ENCODE measurements at places on chromosomes 2 and 18. TPM values are rescaled to one million over a fixed set of nuclear protein-coding genes. Genes with fewer than 3 reads are reported as not detected.

Gene TMEM163
- polyA plus RNA-seq = not detected

Gene NEU4
- polyA plus RNA-seq = not detected

Gene SLC23A3
- polyA plus RNA-seq = not detected

Gene KLHL41
- polyA plus RNA-seq = 1.5 TPM

Gene UGT1A5
- not detected for polyA plus RNA-seq

Gene BCL2
- 0.23 TPM for polyA plus RNA-seq

Gene PAX8
- 0.78 TPM for polyA plus RNA-seq

GRCh38 chr2:209570194-209570593 is 146.3 kb downstream of the MAP2 start:
- H3K4me3 ChIP-seq = no peak overlapping the region
- H3K36me3 ChIP-seq = no peaks in the 10 kb centered on the region
- DNase-seq = no peak
- H3K27ac ChIP-seq = no peak overlapping the region

GRCh38 chr2:240397542-240397916 is 37.9 kb upstream of the GPC1 start:
- no peaks in the 10 kb centered on the region for H3K4me1 ChIP-seq
- H3K27me3 ChIP-seq = no peaks in the 10 kb centered on the region
- no peaks in the 10 kb centered on the region for H3K36me3 ChIP-seq
- no peak overlapping the region for H3K27ac ChIP-seq

DNA sequence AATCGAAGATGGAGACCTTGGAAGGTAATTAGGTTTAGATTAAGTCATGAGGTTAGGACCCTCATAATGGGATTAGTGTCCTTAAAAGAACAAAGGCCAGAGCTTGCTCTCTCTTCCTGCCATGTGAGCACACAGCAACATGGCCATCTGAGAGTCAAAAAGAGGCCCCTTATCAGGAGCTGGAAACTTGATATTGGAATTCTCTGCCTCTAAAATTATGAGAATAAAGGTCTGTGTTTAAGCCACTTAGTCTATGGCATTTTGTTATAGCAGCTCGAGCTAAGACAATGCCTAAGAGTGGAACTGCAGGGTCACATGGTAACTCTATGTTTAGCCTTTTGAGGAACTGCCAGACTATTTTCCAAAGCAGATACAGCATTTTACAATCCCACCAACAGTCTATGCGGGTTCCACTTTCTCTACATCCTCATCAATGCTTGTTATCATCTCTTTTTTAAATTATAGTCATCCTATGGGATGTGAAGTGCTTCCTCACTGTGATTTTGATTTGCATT is 42.4 kb downstream of the THADA start:
- no peak overlapping the region for H3K27ac ChIP-seq
- no peaks in the 10 kb centered on the region for H3K4me1 ChIP-seq
- no peaks in the 10 kb centered on the region for H3K27me3 ChIP-seq
- H3K36me3 ChIP-seq = peaks cover 65% of the 10 kb centered on the region
- DNase-seq = no peak
- H3K4me3 ChIP-seq = no peak overlapping the region

DNA sequence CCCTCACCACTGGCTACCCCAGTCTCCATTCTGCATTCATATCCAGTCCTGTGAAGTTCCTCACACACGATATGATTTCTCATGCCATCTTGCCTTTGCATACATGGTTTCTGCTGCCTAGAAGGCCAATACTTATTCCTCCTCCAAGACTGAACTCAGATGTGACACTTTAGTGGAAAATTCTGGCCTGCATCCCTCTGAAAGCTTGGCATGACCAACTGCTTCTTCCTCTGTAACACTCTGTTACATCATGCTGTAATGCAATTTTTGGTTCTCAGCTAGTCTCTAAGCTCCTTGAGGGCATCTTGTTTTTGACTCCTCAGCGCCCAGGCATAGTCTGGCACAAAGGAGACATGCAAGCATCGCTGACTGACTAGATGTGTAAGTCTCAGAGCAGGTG is 12.6 kb downstream of the FAM161A start:
- H3K27me3 ChIP-seq = no peaks in the 10 kb centered on the region
- no peak overlapping the region for H3K27ac ChIP-seq
- H3K4me3 ChIP-seq = no peak overlapping the region
- no peaks in the 10 kb centered on the region for H3K4me1 ChIP-seq
- no peak for DNase-seq

- H3K36me3 ChIP-seq = no peaks in the 10 kb centered on the region
- H3K27ac ChIP-seq = no peak overlapping the region
These were observed 523.3 kb upstream of the SYT4 start for GRCh38 chr18:43800584-43800983.

- no peak overlapping the region for H3K27ac ChIP-seq
- no peak for DNase-seq
- H3K27me3 ChIP-seq = peaks cover 9% of the 10 kb centered on the region
- peaks cover 4% of the 10 kb centered on the region for H3K4me1 ChIP-seq
These were observed 8.5 kb downstream of the ZNF516 start for GRCh38 chr18:76486574-76486973.

DNA sequence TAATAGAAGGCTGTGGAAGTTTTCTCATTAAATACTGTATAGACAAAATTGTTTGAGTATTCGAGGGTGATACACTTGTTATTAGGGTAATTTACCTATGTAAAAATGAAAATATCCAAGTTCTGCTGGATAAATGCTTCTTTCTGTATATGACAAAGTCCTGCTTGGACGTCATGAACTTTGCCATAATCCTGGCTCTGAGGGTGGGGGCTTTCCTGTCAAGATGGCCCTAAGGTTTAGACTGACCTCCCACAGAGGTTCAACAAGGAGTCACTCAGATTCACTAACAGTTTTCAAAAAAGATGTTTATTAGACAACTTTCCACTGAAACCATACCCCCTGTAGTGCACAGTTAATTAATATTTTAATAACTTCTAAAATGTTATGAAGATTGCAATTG is 52.5 kb upstream of the NABP1 start:
- H3K4me3 ChIP-seq = no peak overlapping the region
- peaks cover 13% of the 10 kb centered on the region for H3K4me1 ChIP-seq
- no peaks in the 10 kb centered on the region for H3K36me3 ChIP-seq
- H3K27ac ChIP-seq = no peak overlapping the region
- no peaks in the 10 kb centered on the region for H3K27me3 ChIP-seq

DNA sequence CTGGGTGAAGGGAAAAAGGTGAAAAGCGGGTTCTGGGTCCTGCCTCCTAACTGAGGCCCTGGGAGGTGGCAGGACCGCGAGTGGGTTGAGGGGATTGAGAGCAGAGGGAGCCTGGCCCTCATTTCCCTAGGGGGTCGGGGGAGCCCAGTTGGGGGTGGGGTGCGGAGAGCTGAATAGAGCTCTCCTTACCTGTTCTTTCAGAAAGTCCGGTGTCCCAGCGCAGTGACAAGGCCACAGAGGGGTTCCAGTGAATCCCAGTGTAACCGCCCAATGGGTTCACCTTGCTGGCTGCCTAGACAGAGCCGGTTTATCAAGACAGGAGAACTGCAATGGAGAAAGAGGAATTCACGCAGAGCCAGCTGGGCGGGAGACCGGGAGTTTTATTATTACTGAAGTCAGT is 22.4 kb downstream of the TMEM177 start:
- no peak overlapping the region for H3K27ac ChIP-seq
- H3K4me3 ChIP-seq = no peak overlapping the region
- H3K27me3 ChIP-seq = peaks cover 12% of the 10 kb centered on the region
- peaks cover 4% of the 10 kb centered on the region for H3K4me1 ChIP-seq
- no peaks in the 10 kb centered on the region for H3K36me3 ChIP-seq

DNA sequence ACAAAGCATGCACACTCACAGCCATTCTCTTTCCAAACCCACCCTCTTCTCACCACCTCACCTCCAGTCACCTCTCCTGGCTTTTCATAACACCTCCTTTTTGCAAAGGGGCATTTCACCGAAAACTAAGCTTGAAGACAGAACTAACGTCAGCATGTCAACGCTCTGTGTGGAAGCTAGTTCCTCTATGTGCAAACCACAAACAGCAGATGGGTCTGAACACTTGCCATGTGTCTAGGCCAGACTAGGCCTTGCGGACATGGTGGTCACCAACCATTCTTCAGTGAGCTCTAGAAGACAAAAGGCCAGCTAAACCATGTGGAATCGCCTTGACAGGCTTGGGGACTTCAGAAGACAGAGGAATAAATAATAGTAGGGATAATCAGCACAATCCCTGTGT is 148.5 kb downstream of the TXNL1 start:
- DNase-seq = no peak
- no peak overlapping the region for H3K27ac ChIP-seq
- H3K27me3 ChIP-seq = no peaks in the 10 kb centered on the region
- H3K4me1 ChIP-seq = no peaks in the 10 kb centered on the region
- no peaks in the 10 kb centered on the region for H3K36me3 ChIP-seq
- no peak overlapping the region for H3K4me3 ChIP-seq

GRCh38 chr18:31490387-31490786 is 7.6 kb upstream of the DSG2 start:
- no peak for DNase-seq
- H3K4me1 ChIP-seq = peaks cover 5% of the 10 kb centered on the region
- H3K4me3 ChIP-seq = no peak overlapping the region
- H3K27ac ChIP-seq = no peak overlapping the region
- no peaks in the 10 kb centered on the region for H3K27me3 ChIP-seq

DNA sequence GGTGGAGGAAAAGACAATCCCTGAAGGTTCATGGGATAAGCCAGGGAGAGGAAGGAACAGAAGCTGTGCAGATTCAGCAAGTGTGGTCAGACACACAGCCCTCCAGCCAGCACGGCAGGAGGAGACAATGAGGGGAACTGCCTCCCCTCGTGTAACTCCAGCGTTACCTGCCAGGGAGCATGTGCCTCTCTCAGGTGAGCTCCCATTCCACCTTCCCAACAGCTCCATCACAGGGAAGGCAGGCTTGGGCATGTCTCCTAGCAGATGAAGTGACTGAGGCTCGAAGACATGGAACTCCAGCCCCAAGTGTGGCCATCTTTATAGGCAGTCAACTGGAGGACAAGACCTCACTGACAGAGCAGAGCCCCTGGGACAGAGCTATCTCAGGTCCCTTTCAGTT is 47.4 kb downstream of the ZBTB7C start:
- H3K27me3 ChIP-seq = peaks cover 11% of the 10 kb centered on the region
- H3K4me1 ChIP-seq = no peaks in the 10 kb centered on the region
- H3K4me3 ChIP-seq = no peak overlapping the region
- no peak for DNase-seq
- no peaks in the 10 kb centered on the region for H3K36me3 ChIP-seq
- H3K27ac ChIP-seq = no peak overlapping the region

DNA sequence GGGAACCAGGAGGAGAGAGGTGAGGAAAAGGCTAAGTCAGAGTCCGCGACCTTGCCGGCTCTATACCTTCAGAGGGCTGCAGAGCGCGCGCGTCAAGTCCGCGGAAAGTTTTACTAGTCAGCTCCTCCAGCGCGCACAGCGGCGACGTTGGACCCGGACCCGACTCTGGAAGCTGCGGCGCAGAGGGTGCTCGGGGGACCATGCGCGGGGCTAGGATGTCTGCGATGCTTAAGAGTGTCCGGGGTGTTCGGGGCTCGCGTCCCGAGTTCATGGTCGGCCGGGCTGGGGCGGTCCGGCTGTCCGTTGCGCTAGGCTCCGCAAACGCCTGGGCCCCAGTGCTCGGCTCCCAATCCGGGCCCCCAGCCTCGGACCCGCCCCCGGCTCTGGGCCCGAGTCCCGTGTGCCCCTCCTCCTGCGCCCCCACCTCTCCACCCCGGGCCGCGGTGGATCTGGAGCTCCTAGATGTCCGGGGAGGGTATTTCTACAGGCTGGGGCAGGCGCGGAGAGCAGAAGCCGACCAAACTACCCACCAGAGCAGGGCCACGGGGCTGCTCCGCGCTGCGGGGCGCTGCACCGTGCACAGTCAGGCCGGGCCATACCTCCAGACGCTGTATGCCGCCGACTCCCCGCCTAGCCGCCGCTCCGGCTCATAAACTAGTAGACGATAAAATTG is at the start of gene LBX2:
LBX2 (minus strand) TSS at position 337 of the 673 bp plus-strand sequence; CDS start at position 271, 66 bp downstream.
- H3K27me3 ChIP-seq = no peaks in the 10 kb centered on the region
- H3K4me1 ChIP-seq = peaks cover 50% of the 10 kb centered on the region
- peaks cover under 1% of the 10 kb centered on the region for H3K36me3 ChIP-seq
- DNase-seq = no peak

GRCh38 chr2:174495365-174496012 is 8.7 kb upstream of the GPR155 start:
- DNase-seq = no peak
- no peak overlapping the region for H3K27ac ChIP-seq
- H3K27me3 ChIP-seq = peaks cover 20% of the 10 kb centered on the region
- no peaks in the 10 kb centered on the region for H3K4me1 ChIP-seq
- H3K4me3 ChIP-seq = no peak overlapping the region

GRCh38 chr2:26561918-26562810 is 79.0 kb downstream of the CIB4 start:
- no peak overlapping the region for H3K4me3 ChIP-seq
- H3K36me3 ChIP-seq = no peaks in the 10 kb centered on the region
- no peak overlapping the region for H3K27ac ChIP-seq
- H3K4me1 ChIP-seq = peaks cover 16% of the 10 kb centered on the region
- DNase-seq = peak; percentile 49

GRCh38 chr18:40035966-40036365 is 1919.1 kb upstream of the PIK3C3 start:
- no peaks in the 10 kb centered on the region for H3K27me3 ChIP-seq
- no peaks in the 10 kb centered on the region for H3K4me1 ChIP-seq
- no peaks in the 10 kb centered on the region for H3K36me3 ChIP-seq
- no peak for DNase-seq
- H3K27ac ChIP-seq = no peak overlapping the region
- no peak overlapping the region for H3K4me3 ChIP-seq

- DNase-seq = no peak
- H3K27me3 ChIP-seq = no peaks in the 10 kb centered on the region
- no peak overlapping the region for H3K4me3 ChIP-seq
- no peak overlapping the region for H3K27ac ChIP-seq
These were observed 1352.2 kb downstream of the SUCLG1 start for GRCh38 chr2:83106853-83107252.

DNA sequence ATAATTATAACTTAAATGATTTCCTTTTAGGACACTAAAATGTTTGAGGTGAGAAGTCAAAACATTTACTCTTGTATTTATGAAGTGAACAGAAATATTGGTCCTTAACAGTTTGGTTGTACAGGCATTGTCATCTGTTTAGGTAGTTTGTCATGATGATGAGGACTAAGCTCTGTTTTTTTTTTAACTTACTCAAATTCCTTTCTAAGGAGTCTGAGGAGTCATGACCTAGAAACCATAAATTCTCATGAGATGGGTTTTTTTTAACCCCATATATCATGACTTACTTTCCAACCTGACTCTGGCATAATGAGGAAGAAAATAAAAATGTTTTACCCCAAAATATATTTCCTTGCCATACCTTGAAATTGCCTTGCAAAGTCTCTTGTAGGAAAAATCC is 1176.2 kb downstream of the SUCLG1 start:
- no peaks in the 10 kb centered on the region for H3K36me3 ChIP-seq
- H3K27ac ChIP-seq = no peak overlapping the region
- no peak overlapping the region for H3K4me3 ChIP-seq
- no peaks in the 10 kb centered on the region for H3K4me1 ChIP-seq
- H3K27me3 ChIP-seq = no peaks in the 10 kb centered on the region

GRCh38 chr2:18790509-18791171 is 201.3 kb upstream of the NT5C1B start:
- H3K36me3 ChIP-seq = no peaks in the 10 kb centered on the region
- DNase-seq = no peak
- no peak overlapping the region for H3K27ac ChIP-seq
- no peaks in the 10 kb centered on the region for H3K4me1 ChIP-seq
- H3K4me3 ChIP-seq = no peak overlapping the region
- no peaks in the 10 kb centered on the region for H3K27me3 ChIP-seq
